ENCODE measurements at places on chromosomes 2 and 18. TPM values are rescaled to one million over a fixed set of nuclear protein-coding genes. Genes with fewer than 3 reads are reported as not detected.
A peak's percentile ranks its signal among the peaks of the same experiment; 100 is the strongest.

DNA sequence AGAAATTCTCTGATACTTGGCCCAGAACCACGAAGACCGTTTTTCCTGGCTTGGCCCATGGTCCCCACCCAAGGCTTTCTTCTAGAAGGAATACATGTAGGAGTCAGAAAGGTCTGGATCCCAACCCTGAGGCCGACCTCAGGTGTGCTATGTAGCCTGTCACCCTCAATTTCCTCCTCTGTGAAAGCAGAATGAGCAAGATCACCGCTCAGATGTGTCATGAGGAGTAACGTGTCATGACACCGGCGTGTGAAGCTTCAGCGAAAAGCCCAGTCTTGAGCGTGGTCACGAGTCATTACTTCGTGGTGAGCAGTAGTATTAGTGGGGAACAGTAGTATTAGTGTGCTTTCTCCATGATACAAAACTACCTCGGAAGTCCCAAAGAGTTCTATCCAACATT is 103.4 kb downstream of the ALPK2 start:
- DNase-seq, result peak; percentile 64

GRCh38 chr2:197237291-197238042 is 73.1 kb downstream of the ANKRD44 start:
- no peak for DNase-seq

- DNase-seq, result no peak
These were observed 24.3 kb downstream of the TRAPPC12 start for GRCh38 chr2:3403587-3404334.

MC2R gene
- not detected for total RNA-seq

- DNase-seq, result no peak
These were observed 52.3 kb downstream of the IMPA2 start for GRCh38 chr18:12033643-12034025.

HOXD8 gene
- total RNA-seq, result not detected

DNA sequence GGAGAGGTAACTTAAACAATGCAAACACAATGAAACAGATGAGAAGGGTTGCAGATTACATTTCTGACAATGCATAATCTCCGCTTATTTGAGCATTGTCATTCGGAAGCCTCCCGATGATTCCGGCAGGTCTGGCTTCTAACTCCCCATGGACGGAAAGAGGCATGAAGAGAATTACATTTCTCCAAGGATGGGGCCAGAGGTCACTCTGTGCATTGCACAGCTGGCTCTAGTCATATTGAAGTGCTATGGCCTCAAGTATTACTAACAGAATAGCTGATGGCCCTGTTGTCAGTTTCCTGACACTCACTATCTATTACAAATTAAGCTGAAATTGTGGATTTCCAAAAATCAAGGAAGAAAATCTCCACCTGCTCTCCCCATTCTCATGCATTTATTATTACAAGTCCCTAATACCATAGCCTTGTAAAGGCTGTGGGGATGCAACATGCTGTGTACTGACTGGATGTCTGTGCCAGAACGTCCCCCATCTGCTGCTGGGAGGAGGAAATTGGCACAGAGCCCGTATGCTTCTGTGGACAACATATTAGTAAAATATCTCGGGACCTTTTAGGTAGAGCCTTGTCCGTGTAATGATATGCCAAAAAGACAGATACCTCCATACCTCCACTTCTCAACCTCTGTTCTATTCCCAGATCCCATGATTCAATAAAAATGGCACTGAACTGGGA is 168.1 kb downstream of the SETBP1 start:
- no peak for DNase-seq

- no peak for DNase-seq
These were observed 49.8 kb downstream of the QPCT start for GRCh38 chr2:37394263-37394662.

DNA sequence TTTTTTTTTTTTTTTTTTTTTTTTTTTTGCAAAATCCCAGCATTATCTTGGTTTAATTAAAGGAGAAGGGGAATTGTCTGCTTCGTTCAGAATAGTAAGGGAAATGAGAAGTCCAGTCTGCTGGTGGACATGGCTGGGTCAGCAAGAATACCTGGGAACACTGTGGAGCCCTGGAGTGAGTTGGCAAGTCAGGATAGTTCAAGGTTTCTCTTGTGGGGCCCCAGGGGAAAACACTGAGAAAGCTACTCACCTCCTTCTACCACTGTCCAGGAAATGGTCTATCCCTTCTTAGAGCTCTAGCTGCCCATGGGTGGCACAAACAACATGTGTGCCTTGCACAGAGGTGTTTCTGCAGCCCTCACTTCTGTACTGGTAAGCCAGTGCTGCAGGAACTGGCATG is 169.1 kb upstream of the SIX2 start:
- DNase-seq, result no peak

DNA sequence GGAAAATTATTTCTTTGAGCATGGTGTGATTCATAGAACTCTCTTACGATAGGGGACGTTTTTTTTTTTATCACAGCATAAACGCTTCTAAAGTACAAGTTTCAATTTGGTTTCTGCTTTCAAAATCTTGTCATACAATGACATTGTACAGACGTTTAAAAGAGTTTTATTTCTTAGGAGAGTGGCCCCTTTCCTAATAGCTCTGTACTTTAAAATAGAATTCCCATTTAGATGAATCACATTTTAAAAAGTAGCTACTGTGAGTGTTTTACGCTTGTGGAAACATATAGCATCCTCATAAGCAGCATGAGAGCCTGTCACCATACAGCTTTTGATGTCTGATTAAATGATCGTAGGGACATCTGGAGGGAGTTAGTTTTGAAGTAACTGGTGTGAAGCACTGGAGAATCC is 510.9 kb downstream of the PARD3B start:
- DNase-seq, result no peak

GRCh38 chr2:64751286-64752260 is 97.9 kb upstream of the SERTAD2 start:
- DNase-seq, result peak; percentile 97

PCARE gene
- total RNA-seq, result not detected

ATIC gene
- 189 TPM for total RNA-seq

RNF152 gene
- 0.12 TPM for total RNA-seq

CD207 gene
- total RNA-seq, result not detected

GRCh38 chr2:160474319-160474645 is 19.3 kb downstream of the RBMS1 start:
- no peak for DNase-seq

PROM2 gene
- 0.38 TPM for total RNA-seq

DNA sequence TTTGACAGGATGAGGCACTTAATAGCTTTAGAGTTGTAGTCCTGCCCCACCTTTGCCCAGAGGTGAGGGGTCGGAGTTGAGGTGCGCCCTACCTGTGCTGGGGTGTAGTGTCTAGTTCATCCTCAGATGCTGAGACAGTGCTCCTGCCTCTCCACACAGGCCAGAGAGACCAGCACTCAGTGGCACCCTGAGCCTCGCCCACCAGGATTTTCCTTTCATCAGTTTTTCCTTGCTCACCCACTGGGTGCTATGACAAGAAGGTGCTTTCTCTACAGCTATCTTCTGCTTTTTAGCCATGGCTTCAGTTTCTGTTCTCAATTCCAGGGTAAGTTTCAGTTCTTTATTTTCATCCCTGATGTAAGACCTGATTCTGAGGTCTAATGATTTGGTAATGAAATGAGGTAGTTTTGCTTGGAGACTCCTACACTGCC is 16.8 kb upstream of the TMEM131 start:
- DNase-seq, result peak; percentile 43

- no peak for DNase-seq
These were observed 49.6 kb downstream of the MYO3B start for GRCh38 chr2:170227507-170227947.

LYPD6B gene
- not detected for total RNA-seq

DNA sequence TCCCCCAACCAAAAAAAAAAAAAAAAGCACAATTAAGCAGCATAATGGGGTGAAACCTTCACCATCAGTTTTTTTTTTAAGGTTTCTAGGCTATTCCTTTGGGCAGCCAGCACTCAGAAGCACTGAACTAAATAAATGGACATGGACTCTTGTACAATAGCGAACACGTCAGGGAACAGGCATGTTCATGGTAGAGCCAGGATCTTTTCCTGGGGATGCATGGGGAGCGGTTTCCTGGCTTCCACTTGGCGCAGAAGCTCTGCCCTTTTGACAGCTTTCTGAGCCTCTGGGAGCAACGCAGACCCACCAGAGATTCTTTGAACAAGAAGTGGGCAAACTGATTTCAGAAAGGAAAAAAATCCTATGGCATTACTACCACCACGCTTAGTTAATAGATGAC is 35.0 kb downstream of the ALPK2 start:
- no peak for DNase-seq

DNA sequence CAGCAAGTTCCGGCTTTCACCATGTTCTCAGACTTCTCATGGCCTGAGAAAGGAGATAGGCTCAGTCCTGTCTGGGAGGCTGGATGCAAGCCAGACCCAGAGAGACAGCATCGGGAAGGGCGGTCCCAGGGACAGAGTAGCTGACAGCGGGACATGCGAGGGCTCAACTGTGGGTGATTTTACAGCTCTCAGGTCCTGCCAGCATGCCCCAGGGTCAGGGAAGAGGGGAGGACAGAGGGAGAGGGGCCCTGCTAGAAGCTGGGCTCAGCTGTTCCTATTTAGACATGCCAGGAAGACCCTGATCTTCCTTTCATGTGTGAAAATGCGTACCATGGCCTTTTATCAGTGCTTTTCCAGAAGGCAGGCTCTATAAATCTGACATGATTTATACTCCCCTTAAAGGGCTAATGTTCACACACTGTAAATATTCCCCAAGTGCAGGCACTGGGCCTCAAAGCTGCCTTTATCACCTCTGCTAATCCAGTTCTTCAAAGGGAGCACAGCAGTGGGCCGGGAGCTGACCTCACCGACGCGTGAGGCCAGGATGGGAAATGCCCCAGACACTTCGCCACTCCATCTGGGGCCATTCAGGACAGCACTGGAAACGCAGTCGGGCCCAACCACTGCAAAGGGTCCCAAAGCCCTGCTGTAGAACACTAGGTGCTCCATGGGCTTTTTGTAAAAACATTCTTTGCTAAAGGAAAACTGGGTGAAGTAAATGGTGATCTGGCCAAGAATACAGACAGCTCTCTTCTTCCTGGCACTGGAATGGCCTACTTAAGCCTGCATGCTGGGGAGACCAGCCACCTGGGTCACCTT is 96.1 kb upstream of the LMAN1 start:
- DNase-seq, result no peak

DNA sequence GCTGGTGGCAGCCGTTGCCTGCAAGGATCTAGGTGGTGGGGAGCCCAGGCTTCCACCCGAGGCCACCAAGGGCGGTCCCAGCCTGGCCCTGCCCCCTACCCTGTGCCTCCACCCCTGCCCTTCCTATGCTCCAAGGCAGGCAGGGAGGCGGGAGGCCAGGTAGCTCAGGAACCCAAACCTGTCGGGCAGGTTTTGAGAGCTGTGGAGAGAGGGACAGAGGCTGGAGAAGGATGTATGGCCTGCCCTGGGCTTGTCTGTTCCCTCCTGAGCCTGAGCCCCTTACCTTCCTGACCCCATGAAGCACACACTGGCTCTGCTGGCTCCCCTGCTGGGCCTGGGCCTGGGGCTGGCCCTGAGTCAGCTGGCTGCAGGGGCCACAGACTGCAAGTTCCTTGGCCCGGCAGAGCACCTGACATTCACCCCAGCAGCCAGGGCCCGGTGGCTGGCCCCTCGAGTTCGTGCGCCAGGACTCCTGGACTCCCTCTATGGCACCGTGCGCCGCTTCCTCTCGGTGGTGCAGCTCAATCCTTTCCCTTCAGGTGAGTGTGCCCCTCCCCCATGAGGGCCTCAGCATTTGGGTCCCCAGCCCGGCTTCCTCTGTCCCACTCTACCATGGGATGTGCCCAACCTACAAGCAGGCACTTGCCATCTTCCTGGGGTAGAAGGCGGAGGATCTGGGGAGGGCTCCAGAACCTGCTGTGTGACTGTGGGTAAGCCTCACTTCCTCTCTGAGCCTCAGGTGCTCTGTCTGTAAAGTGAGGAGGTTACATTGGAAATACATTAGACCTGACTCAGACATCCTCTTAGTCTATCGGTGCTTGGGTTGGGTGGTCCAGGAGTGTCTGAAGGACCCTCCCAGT is at the start of gene PROM2:
Gene PROM2, plus strand, starts transcription at position 159 of the 860 bp plus-strand sequence. Its CDS starts 137 bp downstream, at position 296.
- no peak for DNase-seq

DNA sequence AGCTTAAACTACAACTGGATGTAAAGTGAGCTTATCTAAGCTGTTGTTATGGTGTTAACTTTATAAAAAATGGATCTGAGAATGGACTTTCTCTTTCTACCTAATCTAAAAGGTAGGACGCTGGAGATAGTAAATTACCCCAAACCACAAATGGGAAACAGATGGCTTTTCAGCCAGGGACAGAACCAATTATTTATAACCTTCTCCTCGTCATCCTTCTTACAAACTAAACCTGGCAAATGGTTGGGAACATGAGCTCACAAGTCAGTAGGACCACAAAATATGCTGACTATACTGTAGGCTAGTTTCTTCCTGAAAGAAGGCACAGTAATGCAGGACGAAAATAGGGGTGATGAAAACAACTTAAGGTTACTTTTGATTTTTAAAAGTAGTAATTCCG is 32.7 kb upstream of the ZDBF2 start:
- no peak for DNase-seq

DNA sequence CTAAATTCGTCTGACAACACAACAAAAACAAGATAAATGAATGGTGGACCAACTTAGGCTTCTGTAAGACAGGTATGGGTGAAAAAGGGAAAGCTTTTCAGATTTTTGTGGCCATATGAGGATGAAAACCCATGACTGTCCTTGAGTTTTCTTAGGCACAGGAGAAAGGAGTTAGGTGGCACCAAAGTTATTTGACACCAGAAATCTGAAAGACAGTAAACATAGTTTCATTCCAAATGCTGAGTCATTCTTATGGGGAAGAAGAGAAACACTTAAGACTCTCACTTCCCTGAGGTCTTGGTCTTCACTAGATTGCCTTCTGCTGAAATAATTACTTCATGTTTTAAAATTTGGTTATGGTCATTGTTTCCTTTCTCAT is 5.2 kb upstream of the GPD2 start:
- no peak for DNase-seq

GRCh38 chr18:78367996-78368395 is 611.6 kb upstream of the SALL3 start:
- DNase-seq, result no peak

GRCh38 chr2:96259497-96259921 is 6.3 kb downstream of the TMEM127 start:
- DNase-seq, result no peak

- no peak for DNase-seq
These were observed 909.0 kb upstream of the LRRTM1 start for GRCh38 chr2:81213598-81213997.

GRCh38 chr2:63192169-63192888 is 141.7 kb downstream of the OTX1 start:
- no peak for DNase-seq

GRCh38 chr2:108637304-108637669 is 82.0 kb upstream of the RANBP2 start:
- no peak for DNase-seq

DNA sequence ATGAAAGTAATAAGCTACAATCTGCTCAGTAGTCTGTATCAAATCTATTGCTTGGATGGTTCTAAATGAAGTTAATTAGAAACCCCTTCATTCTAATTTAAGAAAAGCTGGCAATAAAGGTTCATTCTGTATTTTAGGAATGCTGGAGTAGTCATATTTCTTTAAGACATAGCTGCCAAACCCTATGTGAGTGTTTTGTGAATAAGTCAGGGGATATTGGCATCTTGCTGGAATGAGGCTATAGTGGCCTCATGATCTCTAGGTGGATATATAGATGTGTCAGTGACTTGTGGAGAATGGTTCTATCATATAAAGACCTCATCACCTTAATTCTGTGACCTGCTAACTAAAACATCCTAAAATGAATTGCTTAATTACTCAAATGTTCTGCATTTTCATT is 196.3 kb downstream of the PDE1A start:
- DNase-seq, result no peak

CHCHD5 gene
- total RNA-seq, result 41.8 TPM

LYG2 gene
- not detected for total RNA-seq

GRCh38 chr18:61946449-61946848 is 53.6 kb upstream of the RNF152 start:
- no peak for DNase-seq

Measured in activated T-cell treated with anti-CD3 and anti-CD28 coated beads, Interleukin-2, amount 50 U/mL, for 72 hours (primary cell).